ENCODE measurements at places on chromosomes 1 and 21.
A peak's percentile ranks its signal among the peaks of the same experiment; 100 is the strongest.

GRCh38 chr1:116426401-116426800 lies 53.4 kb downstream of the ATP1A1 start:
- no peak for DNase-seq

DNA sequence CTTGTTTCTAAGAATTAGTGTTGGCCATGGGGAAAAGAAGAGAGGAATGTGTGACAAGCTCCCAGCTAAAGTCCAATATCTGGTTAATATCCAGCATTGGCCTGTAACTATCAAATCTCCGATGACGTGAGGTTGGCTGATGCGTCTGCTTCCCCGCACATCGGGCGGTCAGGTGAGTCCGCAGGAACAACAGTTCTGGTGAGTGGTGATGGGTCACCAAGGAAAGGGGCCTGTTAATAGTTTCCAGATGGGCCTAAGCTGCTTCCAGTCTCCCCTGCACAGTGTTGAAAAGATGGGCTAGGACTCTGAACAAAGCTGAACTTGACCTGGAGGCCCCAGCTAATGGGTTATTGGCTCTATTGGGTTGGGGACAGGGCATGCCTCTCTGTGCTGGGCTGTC lies 193.1 kb upstream of the EDN2 start:
- DNase-seq: no peak

- no peak for DNase-seq
Measured at GRCh38 chr1:63325279-63325985, 3.1 kb downstream of the FOXD3 start.

DNA sequence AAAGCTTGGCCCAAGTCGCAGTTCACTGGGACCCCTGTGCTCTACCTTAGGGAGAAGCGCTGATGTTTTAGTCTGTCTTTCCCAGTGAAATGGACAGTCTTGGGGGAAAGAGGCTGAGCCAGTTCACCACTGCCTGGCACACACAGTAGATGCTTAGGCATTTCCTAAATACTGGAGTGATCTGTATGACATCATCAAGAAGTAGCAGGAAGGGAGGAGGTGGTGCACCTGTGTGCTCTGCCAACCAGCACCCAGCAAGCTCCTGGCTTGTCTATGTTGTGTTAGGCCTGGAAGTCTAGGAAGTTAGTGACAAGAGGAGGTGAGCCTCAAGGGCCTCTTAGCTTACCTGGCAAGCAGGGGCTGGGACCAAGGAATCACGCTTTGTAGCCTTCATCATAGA lies 158.2 kb upstream of the NFIA start:
- DNase-seq: no peak

GRCh38 chr1:67348586-67349252 lies 41.0 kb downstream of the IL12RB2 start:
- DNase-seq: no peak

DNA sequence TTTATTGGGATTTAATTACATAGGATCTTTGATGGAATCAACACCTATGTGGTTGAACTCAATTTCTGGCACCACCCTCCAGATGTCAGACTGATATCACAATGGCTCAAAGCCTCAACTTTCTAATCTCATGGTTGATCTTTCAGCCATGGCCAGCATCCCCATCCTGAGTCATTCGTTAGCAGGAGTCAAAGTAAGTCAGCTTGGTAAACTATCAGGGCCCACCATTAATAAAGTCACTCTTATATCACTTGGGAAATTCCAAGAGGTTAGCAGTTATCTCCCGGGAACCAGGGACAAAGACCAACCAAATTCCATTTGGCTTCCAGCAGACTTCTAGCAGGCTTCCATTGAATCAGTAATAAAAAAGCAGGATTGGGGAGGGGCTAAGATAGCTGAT lies 50.7 kb upstream of the TNFSF4 start:
- DNase-seq: no peak

DNA sequence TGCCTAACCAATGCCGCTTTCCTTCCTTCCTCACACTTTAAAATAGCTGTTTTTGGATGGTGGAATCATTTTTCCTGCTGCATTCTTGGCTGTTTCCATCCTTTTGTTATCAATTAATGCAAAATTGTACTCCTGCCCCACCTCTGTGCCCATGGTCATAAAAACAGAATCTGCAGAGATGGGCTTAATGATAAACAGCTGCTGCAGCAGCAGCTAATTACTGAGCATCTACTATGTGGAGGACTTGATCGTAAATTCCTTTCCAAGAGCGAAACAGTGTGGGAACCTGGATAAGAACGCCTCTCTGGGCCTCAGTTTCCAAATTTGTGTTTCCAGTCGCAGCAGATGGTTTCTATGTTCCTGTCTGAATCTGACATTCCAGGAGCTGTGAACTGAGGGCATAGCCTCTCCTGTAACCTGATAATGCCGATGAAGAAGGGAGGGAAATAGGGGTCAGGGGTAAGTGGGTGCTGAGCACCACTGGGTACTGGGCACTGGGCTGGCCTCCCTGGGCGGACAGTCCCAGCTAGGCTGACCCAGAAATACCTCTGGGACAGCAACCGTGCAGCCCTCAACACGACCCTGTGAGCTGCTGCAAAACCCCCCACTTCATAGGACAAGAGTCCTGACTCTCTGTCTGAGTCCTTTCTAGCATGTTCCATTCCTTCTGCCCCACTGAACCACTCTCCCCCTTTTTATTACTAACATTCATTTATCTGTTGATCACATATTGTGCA lies 121.7 kb downstream of the DMRTB1 start:
- no peak for DNase-seq

DNA sequence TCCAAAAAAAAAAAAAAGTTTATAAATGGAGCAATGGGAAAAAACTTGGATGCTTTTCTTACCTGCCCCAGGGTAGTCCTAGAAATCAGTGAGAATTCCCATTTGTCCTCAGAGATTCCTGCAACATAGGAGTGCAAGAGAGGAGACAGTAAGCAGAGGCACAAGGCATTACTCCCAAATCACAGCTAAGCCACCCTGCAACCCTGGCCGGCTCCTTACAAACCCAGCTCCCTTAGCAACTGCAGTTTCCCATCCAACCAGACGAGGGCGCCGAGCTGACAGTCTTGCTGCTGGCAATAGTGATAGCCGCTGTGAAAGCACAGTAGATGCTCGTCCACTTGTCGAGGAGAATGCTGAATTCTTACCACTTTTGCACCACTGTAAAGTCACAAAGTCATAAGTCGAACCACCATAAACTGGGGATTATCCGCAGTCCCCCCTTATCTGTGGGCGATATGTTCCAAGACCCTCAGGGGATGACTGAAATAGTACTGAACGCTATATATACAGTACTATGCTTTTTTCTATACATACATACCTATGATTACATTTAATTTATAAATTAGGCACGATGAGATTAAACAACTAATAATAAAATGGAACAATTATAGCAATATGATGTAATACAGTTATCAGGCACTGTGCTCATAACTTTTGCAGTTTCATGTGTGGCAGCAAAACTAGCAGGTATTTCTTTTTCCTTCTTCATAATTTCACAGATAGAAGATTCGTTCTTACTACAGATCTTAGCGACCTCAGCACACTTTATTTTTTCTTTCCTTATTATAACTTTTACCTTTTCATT lies 6.0 kb upstream of the PITHD1 start:
- DNase-seq: peak; percentile 76

DNA sequence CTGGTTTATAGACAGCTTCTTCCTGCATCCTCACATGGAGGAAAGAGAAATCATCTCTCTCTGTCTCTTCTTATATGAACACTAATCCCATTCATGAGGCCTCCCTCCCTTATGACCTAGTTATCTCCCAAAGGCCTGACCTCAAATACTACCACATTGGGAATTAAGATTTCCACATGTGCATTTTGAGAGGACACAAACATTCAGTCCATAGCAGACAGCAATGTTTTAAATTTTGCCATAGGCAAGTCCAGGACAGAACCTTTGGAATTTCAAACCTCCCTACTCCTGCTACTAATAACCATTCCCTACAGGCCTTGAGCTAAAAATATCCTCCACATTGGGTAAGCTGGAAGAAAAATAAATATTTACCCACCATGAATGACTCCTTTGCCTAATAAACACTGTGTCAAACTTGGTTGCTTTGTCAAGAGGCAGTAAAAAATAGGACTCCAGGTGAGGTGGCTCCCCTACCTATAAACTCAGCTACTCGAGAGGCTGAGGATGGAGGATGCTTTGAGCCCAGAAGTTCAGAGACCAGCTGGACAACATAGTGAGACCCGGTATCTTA lies 113.7 kb downstream of the ZNF281 start:
- peak; percentile 69 for DNase-seq

DNA sequence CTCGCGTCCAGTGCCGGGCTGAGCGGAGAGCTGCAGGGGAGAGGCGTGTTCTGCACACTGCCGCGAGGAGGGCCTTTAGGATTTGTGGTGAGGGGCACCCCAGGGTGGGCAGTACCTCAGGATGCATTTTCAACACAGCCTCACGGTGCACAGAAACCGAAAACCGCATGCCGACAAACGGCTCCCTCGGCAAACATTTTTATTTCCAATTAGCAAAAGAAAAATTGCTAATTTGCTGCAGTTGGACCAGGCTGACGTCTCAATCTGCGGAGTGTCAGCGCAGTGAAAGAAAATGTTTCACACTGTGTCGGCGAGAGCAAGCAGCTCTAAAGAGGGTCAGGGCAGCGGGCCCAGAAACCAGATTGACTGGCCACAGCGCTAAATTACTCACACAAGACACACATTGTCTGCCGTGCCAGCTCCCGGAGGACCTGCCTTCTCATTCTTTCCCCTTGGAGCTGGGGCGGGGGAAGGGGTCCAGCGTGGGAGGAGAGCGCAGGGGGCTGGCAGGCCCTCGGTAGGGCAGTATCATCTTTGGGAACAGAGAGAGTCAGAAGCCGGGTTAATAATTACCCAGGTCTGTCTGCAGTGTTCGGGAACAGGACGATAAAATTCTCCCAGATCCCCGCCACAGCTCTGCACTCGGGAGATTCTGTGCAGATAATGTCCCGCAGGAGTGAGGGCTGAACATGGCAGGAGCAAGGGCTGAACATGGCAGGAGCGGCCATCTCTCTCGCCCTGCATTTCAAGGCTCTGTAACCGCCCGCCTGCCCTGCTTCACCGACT lies 150.2 kb downstream of the PRDM16 start:
- DNase-seq: no peak

GRCh38 chr1:55870106-55870505 lies 654.9 kb upstream of the USP24 start:
- no peak for DNase-seq

DNA sequence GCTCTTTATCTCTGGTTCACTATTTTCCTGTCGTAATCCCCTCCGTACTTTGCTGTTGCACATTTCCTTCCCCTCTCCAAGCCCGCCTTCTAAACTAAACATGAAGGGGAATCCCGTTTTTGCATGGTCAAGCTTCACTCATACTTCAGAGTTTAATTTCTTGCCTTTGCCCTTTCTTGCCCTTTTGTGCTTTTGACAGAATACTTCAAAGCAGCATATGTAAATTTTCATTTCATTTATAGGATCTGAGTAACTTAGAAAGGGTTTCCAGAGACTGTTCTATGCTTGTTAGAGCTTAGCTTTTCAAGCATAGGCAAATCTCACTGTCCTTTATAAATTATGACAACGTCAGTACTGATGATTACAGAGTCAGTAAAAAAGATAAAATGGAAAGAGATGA lies 27.7 kb downstream of the SPATA45 start:
- DNase-seq: no peak

DNA sequence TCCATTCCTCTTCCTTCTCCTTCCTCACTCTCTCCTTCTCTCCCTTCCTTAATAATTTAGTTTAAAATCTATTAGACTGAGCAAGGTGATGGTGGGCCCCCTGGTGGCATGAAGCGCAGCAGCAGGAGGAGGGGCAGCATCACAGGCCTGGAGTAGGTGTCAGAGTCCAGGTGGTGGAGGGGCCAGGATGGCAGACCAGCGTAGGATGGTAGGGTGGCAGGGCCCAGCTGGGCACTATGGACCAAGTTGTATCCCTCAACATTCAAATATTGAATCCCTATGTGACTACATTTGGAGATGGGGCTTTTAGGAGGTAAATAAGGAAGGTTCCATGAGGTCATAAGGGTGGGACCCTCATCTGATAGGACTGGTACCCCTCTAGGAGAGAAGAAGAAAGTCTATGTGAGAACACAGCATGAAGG lies 61.0 kb downstream of the WDR4 start:
- DNase-seq: peak; percentile 57

DNA sequence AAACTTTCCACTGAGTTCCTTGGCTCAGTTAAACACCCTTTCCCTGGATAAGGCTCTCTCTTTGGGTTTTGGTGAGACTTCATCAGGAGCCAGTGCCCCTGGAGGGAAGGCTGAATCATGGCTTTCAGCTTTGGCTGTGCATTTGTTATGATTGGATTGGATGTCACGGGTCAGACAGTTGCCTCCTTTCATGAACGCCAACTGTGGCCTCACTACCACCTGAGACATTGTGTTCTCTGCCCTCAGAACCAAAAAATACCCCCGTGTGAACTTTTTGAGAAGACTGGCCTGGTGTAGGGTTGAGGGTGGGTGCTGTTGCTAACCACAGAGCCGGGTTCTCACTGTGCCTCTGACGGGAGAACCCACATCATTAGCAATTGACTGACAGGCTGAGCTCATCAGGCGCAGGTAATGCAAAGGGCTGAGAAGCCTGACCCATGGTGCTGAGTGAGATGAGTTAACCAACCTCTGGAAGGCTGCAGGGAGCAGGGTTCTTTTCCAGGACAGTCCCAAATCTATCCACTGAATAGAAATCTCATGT lies 65.6 kb downstream of the HHAT start:
- no peak for DNase-seq

DNA sequence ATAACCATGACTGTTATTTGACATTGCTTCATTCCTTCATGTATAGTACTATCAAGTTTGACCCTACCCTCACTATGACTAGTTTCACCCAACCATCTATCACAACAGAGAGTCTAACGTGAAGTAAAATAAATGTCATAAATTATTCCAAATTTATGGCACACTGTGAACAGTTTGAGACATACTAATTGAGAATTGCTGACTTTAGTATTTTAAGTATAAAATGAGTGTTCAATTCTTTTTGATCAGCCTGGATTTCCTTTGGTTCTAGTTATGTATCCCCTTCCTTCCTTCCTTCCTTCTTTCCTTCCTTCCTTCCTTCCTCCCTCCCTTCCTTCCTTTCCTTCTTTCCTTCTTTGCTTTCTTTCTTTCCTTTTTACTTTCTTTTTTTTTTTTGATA lies 14.5 kb downstream of the CR1 start:
- no peak for DNase-seq

GRCh38 chr1:62438163-62438562 lies 1.3 kb downstream of the USP1 start:
- DNase-seq: no peak

- DNase-seq: no peak
Measured at GRCh38 chr1:98388441-98388840, 273.1 kb upstream of the SNX7 start.

GRCh38 chr1:58190267-58190988 lies 356.1 kb downstream of the OMA1 start:
- no peak for DNase-seq

GRCh38 chr1:185152187-185152767 lies 4.5 kb downstream of the TRMT1L start:
- DNase-seq: no peak

GRCh38 chr1:168112673-168113305 lies 23.9 kb downstream of the GPR161 start:
- peak; percentile 92 for DNase-seq

DNA sequence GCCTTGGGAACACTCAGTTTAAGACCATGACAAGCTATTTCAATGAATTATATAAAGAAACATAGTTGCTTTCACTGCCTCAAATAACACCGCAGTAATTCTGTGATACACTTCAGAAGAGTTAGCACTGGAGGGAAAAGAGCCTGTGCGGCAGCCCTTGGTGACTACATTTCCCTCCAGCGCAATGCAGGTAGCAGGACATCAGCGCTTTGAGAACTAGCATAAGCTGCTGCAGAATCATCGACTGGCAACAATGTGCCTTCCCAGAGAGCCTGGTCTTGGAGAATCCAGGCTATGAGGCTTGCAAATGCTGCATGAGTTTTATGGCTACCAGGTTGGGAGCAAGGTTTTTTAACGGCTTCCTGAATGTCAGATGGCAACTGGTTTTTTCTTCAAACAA lies 7.5 kb downstream of the NRIP1 start:
- DNase-seq: no peak
